ENCODE measurements at places on chromosomes 3 and 15.

GRCh38 chr3:193677734-193678133 is 84.7 kb downstream of the OPA1 start:
- DNase-seq = no peak

DNA sequence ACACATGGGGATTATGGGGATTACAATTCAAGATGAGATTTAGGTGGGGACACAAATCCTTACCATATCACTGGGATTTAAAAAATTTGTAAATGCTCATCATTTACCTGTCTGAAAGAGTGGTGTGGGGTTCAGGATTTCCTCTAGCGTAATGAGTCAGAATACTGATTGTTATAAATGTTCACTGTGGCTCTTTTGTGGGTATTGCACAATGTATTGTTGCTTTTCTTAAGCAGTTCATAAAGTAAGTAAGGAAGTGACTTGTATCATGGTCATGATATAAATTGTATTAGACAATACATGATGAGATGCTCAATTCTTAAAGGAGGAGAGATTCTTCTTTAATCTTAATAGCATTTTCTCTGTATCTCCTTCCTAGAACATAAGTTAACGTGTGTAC is 262.1 kb downstream of the CNTN4 start:
- no peak for DNase-seq

- DNase-seq = no peak
These were observed 79.3 kb downstream of the ATP10A start for GRCh38 chr15:25783607-25784540.

DNA sequence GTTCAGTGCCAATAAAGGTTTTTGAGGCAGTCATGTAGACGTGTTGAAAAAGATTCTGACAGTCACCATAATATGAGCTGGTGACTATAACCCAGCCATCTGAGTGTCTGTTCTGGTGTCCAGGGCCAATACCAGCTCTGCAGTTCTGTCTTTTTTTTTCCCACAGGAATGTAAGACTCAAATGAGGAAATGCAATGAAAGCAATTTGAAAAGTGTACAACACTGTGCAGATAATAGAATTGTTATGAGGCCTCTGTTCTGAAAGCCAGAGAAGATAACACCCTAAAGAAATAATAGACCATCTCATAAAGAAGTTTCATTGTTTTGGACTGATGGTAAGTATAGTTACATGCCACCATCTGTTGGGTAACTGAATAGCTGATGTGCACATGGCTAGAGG is 57.1 kb downstream of the CLDN1 start:
- DNase-seq = no peak

DNA sequence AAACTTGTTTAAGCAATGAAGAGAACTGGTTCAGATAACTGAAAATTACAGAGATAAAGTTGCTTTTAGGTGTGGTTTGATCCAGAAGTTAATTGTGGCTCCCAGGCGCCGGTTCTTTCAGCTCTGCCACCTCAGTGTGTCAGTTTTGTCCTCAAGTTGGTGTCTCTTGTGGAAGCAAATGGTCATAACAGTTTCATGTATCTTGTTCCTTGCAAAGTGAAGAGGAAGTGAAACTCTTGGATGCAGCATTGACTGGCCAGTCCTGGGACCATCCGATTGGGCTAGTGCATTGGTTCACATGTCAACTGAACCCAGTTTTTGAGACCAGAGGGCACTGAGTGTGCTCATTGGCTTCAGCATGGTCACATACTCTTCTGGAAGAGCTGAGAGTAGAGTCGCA is 181.4 kb upstream of the GRM7 start:
- no peak for DNase-seq
